ENCODE measurements at places on chromosomes 3 and 15. TPM values are rescaled to one million over a fixed set of nuclear protein-coding genes. Genes with fewer than 3 reads are reported as not detected.

DNA sequence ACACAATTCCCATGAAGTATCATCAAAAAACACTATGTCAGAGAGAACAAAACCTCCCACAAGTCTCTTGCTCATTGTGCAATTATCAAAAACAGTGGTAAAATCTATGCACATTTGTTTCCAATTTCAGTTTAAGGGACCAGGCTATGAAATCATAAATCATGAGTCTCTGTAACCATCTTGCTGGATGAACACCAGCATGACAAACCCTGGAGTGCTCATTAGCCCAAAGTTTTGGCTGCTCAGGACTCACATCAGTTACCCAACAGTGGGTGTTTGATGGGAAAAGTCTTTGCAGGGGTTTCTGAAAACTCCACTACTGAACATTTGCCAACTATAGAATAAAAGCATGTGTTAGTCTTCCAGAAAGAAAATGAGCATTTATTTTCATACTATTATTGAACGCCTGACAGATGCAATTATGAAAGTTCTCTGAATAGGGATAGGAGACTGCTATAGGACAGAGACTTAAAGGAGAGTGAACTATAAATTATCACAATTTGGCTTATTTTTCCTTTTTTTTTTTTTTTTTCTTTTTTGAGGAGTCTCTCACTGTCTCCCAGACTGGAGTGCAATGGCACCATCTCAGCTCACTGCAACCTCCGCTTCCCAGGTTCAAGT lies 240.8 kb upstream of the KCNMB2 start:
- no peak for DNase-seq
- no peaks in the 10 kb centered on the region for H3K4me1 ChIP-seq
- H3K4me3 ChIP-seq, result no peak overlapping the region
- H3K27me3 ChIP-seq, result no peaks in the 10 kb centered on the region
- no peaks in the 10 kb centered on the region for H3K36me3 ChIP-seq

- no peak for DNase-seq
- H3K27ac ChIP-seq, result peak overlapping the region; percentile 97
- peaks cover 87% of the 10 kb centered on the region for H3K4me1 ChIP-seq
These were observed 53.2 kb downstream of the OXNAD1 start for GRCh38 chr3:16318176-16318575.

DNA sequence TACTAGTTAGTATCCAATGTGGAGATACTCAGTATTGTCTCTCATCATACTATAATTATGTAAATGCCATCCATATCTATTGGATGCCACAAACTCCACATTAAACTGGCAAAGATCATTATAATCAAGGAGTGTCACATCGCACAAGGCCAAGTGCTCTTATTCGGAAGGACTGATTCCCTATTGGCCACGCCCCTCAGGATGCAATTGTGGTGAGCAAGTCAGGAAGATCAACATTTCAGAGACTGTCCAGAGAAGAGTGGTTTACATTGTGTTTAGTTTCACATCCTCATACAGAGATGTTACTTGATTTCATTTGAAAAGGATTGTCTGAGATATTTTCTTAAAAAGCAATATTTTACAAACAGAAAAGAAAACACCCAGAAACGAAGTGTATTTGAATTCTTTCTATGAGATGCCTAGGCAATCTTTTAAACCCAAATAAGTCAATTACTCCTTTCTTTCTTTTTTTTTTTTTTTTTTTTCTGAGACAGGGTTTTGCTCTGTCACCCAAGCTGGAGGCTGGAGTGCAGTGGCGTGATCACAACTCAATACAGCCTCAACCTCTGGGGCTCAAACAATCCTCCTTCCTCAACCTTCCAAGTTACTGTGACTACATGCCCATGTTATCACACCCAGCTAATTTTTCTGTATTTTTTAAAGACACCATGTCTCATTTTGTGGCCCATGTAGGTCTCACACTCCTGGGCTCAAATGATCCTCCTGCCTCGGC lies 369.1 kb downstream of the RBMS3 start:
- H3K27ac ChIP-seq, result no peak overlapping the region
- H3K36me3 ChIP-seq, result no peaks in the 10 kb centered on the region
- no peaks in the 10 kb centered on the region for H3K4me1 ChIP-seq
- DNase-seq, result no peak
- peaks cover 12% of the 10 kb centered on the region for H3K27me3 ChIP-seq

GRCh38 chr15:49900903-49901235 lies 218.2 kb downstream of the ATP8B4 start:
- H3K27me3 ChIP-seq, result peaks cover 4% of the 10 kb centered on the region
- H3K4me1 ChIP-seq, result no peaks in the 10 kb centered on the region

- H3K4me1 ChIP-seq, result no peaks in the 10 kb centered on the region
- no peak for DNase-seq
- H3K36me3 ChIP-seq, result no peaks in the 10 kb centered on the region
- peaks cover 15% of the 10 kb centered on the region for H3K27me3 ChIP-seq
- H3K27ac ChIP-seq, result no peak overlapping the region
- H3K4me3 ChIP-seq, result no peak overlapping the region
These were observed 35.7 kb upstream of the NR2F2 start for GRCh38 chr15:96294766-96295165.

GRCh38 chr15:101342056-101342455 lies 47.0 kb upstream of the SNRPA1 start:
- H3K27ac ChIP-seq, result no peak overlapping the region
- H3K4me3 ChIP-seq, result no peak overlapping the region
- H3K27me3 ChIP-seq, result peaks cover 6% of the 10 kb centered on the region
- H3K4me1 ChIP-seq, result no peaks in the 10 kb centered on the region
- H3K36me3 ChIP-seq, result no peaks in the 10 kb centered on the region
- DNase-seq, result no peak

GRCh38 chr3:151305060-151305774 lies 11.4 kb downstream of the GPR87 start:
- H3K4me3 ChIP-seq, result peak overlapping the region; percentile 44
- peaks cover 57% of the 10 kb centered on the region for H3K4me1 ChIP-seq
- H3K27ac ChIP-seq, result peak overlapping the region; percentile 73
- peaks cover 2% of the 10 kb centered on the region for H3K36me3 ChIP-seq
- H3K27me3 ChIP-seq, result peaks cover 21% of the 10 kb centered on the region

DNA sequence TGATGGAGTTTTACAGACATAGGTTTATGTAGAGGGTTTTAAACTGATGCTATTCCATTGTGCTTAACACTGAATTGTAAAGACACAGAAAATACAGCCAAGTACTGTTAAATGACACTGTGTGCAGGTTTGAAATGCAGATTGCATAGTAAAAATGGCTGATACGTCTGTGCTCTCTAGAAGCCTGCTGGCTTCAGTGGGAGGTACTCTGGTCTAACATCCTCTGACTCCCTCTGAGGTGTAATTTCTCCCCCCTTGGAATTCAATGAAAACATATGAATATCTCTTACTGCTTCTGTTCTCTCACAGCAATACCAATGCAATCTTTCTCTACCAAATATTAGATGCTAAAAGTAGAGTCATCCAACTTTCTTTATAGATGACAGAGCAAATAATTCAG lies 176.6 kb downstream of the SLC9A9 start:
- no peak overlapping the region for H3K27ac ChIP-seq
- peaks cover 23% of the 10 kb centered on the region for H3K4me1 ChIP-seq
- H3K27me3 ChIP-seq, result no peaks in the 10 kb centered on the region
- no peak overlapping the region for H3K4me3 ChIP-seq
- DNase-seq, result no peak

DNA sequence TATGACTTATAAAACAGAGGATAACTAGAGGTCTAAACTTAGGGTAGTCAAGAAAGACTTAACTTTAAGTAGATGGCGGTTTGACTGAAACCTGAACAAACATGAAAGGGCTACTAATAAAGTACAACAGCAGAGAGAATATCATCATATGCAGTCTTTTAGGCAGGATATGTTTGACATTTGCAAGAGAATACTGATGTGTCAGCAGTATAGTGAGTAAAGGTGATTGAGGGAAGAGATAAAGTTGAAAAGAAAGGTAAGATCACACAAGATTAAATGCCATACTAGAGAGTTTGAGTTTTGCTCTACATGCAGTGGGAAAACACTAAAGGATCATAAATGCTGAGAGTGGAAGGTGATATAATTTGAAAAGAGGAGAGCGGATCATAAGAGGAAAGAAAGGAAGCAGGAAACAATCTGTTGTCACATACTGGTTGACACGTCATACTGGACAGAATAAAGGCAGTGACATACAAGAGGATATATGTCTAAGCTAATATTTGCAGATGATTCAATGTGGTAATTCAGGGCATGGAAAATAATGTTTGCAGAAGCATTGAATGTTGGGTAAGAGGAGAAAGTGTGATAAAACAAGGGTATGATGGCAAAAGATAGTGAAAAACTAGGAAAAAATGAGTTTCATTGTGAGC lies 223.0 kb downstream of the EPHA6 start:
- H3K4me1 ChIP-seq, result no peaks in the 10 kb centered on the region
- no peak overlapping the region for H3K4me3 ChIP-seq
- no peaks in the 10 kb centered on the region for H3K36me3 ChIP-seq
- H3K27me3 ChIP-seq, result no peaks in the 10 kb centered on the region
- H3K27ac ChIP-seq, result no peak overlapping the region
- DNase-seq, result no peak

- no peaks in the 10 kb centered on the region for H3K27me3 ChIP-seq
- H3K36me3 ChIP-seq, result peaks cover 21% of the 10 kb centered on the region
- DNase-seq, result no peak
- peaks cover 10% of the 10 kb centered on the region for H3K4me1 ChIP-seq
- no peak overlapping the region for H3K27ac ChIP-seq
- no peak overlapping the region for H3K4me3 ChIP-seq
These were observed 40.0 kb downstream of the ANKRD28 start for GRCh38 chr3:15757824-15758223.

DNA sequence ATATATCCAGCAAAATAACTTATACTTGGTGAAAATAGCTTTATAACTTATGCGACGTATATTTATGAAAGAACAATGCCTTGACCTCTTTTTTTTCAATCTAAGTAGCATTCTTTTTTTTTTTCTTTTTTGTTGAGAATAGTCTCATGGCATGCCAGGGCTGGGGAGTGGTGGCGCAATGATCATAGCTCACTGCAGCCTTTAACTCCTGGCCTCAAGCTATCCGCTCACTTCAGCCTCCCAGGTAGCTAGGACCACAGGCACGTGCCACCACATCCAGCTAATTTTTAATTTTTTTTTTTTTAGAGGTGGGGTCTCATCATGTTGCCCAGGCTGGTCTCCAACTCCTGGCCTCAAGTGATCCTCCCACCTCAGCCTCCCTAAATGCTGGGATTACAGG lies 43.5 kb downstream of the RAB8B start:
- peak overlapping the region; percentile 52 for H3K27ac ChIP-seq
- no peak for DNase-seq
- H3K4me3 ChIP-seq, result no peak overlapping the region
- no peaks in the 10 kb centered on the region for H3K27me3 ChIP-seq

GRCh38 chr3:27976933-27977332 lies 254.8 kb upstream of the EOMES start:
- peaks cover 12% of the 10 kb centered on the region for H3K4me1 ChIP-seq
- no peaks in the 10 kb centered on the region for H3K27me3 ChIP-seq
- H3K4me3 ChIP-seq, result no peak overlapping the region
- no peak overlapping the region for H3K27ac ChIP-seq

DNA sequence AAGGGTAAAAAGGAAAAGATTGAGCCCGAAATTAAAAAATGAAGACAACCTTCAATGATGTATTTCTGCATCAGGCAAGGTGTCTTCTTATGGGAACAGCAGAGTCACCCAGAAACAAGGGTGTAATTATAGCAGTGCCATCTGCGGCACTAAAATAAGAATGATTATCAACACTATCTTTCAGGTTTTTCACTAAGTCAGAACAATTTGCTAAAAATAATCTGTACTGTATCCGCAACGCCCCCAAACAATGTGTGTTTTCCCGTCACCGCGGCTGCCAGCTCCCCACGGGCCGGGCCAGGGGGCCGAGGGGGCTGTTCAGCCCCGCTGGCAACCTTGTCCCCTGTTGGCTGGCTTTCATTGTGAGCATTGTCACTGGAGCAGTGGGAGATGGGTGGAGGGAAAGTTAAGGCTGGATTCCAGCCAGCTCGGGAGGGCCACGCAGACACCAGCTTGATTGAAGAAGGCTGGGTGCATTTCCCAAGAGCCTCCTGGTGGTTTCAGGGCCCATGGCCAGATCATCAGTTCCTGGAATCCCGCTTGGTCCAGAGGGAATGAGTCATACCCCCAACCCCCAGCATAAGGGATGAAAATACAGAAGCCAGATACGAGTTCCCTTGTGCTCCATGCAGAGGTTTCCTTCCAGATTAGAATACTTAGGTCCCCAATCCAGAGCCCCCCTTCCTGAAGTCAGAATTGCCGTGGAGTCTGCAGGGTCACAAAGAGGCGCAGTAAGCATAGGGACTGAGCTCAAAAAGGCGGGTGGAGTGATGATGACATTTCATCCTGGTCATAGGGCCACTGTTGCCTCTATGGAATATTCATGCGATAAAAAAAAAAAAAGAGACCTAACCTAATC lies 90.2 kb upstream of the KLF13 start:
- H3K27me3 ChIP-seq, result no peaks in the 10 kb centered on the region
- no peak overlapping the region for H3K27ac ChIP-seq
- DNase-seq, result no peak
- peaks cover 17% of the 10 kb centered on the region for H3K4me1 ChIP-seq
- no peaks in the 10 kb centered on the region for H3K36me3 ChIP-seq
- H3K4me3 ChIP-seq, result no peak overlapping the region

DNA sequence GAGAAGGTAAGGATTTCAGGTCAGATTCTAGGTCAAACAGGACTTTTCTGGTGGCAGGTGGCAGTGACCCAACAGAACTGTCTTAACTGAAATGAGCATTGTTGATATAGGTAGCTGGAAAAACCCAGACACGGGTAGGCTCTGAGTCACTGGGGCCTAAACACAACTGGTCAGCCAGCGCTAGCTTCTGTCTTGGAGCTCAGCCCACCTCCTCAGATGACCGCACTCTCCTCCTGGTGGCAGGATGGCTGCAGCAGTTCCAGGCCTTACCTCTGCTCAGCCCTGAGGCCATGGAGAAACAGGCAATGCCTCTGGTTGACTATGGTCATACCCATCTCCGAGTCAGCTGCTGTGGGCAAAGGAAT lies 61.1 kb upstream of the GATA2 start:
- H3K4me3 ChIP-seq, result no peak overlapping the region
- H3K27ac ChIP-seq, result no peak overlapping the region
- no peak for DNase-seq
- H3K4me1 ChIP-seq, result peaks cover under 1% of the 10 kb centered on the region
- H3K36me3 ChIP-seq, result no peaks in the 10 kb centered on the region

Gene FGF12
- not detected for total RNA-seq

Gene OIP5
- total RNA-seq, result 23.0 TPM

Gene TIMP4
- not detected for total RNA-seq

Gene MUC20
- total RNA-seq, result 0.29 TPM

Gene PLCH1
- total RNA-seq, result 1.3 TPM

All from activated naive CD8-positive, alpha-beta T cell treated with anti-CD3 and anti-CD28 coated beads for 36 hours (primary cell).